GM23338 (cell line): ENCODE measurements at places on chromosomes 5 and 9. TPM values are rescaled to one million over a fixed set of nuclear protein-coding genes. Genes with fewer than 3 reads are reported as not detected.
A peak's percentile ranks its signal among the peaks of the same experiment; 100 is the strongest.

- DNase-seq: no peak
Measured at GRCh38 chr9:99876190-99876589, 30.3 kb upstream of the STX17 start.

DNA sequence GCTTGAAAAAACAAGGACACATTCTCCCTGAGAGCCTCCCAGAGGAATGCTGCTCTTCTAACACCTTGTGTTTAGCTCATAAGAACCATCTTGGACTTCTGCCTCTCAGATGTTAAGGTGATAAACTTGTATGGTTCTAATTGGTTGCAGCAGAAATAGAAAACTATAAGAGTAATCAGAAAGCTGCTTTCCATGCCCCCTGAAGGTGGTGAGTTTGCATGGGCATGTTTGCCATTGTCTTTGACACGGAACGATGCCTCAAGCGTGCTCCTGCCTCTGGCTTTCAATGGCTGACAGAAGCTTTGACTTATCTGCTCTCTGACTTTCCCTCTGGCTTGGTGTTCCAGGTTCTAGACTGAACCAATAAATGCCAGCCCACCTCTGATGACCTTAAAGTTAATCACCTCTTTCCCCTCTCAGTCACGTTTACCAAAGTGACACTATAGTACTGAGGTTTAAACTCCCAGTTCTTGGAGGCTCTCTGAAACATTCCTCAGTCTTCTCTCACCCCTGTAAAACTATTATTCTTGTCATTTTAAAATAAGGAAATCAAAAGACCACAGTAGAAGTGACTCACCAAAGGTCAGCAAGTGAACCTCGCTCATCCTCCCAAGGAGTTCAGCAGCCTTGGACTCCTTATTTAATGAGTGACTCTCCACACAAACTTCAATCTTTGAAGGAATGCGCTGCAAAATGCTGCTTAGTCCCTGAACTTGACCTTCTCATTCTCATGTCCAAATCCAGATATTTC, 103.6 kb downstream of the PIK3R1 start:
- no peak for DNase-seq

Gene IFNA2
- total RNA-seq: not detected in 2 replicates

DNA sequence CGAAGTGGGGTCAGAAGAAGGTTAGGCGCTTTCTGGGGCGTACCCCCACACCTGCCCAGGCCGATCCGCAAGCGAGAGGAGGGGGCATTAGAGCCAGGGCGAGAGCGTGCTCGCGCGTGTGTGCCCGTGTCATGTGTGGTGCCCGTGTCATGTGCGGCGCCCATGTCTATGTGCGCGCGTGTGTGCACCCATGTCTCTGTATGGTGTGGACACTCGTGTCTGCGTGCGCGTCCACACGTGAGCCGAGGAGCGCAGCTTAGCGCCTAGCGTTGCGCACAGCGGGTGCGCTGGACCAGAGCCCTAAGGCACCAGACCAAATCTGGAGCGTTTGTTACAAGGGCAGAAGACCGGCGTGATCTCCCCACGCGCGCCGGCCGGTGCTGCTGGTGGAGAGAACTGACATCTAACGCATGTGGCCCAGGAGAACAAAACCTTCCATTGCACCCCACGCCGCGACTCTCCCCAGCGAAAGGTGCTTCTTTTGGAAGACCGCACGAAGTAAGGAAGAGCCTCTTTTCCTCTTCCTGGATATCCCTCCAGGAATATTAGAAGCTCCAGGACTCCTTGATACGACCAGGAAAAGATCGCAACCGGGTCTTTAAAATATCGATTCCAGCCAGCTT, 644 bp downstream of the NIM1K start:
- DNase-seq: no peak

DNA sequence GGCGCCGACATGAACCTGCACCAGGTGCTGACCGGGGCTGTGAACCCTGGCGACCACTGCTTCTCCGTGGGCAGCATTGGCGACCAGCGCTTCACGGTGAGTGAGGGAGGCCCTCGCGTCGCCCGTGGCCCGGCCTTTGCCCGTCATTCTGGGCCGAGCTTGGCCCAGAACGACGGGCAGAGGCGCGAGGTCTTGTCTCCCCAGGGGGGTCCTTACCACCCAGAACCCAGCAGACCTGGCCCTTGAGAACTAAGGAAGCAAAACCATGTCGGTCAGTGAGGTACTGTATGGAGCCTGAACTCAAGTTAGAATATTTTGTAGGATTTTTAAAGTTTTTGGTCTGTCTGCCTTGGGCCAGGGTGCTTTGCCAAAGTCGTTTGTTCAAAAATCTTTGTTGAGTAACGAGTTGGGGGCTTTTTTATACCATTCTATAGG, 691 bp downstream of the DMXL1 start:
- DNase-seq: peak; percentile 24

Gene IQGAP2
- total RNA-seq: 55.8 and 86.5 TPM in 2 replicates

- no peak for DNase-seq
Measured at GRCh38 chr5:59598547-59598874, 295.0 kb downstream of the PDE4D start.

DNA sequence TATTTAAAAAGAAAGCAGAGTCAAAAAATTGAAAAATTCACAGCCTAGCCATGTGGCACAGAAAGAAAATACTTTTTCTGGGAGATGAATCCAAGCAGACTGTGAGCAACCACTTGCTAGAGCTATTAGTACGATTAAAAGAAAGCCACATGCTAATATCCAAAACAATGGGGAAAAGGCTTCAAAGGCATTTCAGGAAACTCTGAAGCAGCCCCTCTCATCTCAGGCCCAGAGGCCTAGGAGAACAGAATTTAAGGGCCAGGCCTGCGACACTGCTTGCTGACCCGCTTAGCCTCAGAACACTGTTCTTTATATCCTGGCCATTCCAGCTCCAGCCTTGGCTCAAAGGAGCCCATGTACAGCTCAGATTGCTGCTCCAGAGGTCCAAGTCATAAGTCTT, 1257.0 kb upstream of the CDH18 start:
- peak; percentile 54 for DNase-seq

Gene NR3C1
- 2.4 and 4.6 TPM in 2 replicates for total RNA-seq

GRCh38 chr5:105680858-105681475, 1989.8 kb downstream of the EFNA5 start:
- no peak for DNase-seq

Gene SLC4A9
- 0.08 TPM in 1 of 2 replicates, not detected in the other for total RNA-seq
